ENCODE measurements at places on chromosomes 6 and 20. TPM values are rescaled to one million over a fixed set of nuclear protein-coding genes. Genes with fewer than 3 reads are reported as not detected.

- peak overlapping the region; percentile 13 for H3K4me3 ChIP-seq
- peak; percentile 94 for DNase-seq
- peaks cover 18% of the 10 kb centered on the region for H3K4me1 ChIP-seq
- H3K36me3 ChIP-seq: no peaks in the 10 kb centered on the region
- peak overlapping the region; percentile 95 for H3K27ac ChIP-seq
- no peaks in the 10 kb centered on the region for H3K27me3 ChIP-seq
Observed at GRCh38 chr20:53865901-53866793, 204.2 kb downstream of the BCAS1 start.

DNA sequence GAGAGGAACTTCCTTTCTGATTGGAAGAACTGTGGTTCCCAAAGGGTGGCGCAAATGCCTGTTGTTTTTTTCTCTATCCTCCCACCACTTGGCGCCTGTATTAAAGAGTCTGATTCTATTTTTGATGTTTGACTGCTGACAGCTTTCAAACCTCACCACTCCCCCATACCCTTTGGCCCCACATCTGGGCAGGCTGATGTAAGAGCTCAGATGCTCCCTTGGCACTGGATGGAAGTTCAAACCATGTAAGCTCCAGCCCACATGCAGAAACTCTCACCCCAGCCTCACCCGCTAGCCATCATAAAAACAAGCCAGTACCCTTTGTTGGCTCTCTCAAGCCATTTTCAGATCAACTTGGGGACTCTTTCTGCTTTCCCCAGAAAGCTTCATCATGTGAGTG, 20.0 kb upstream of the TMEM14A start:
- H3K4me1 ChIP-seq: no peaks in the 10 kb centered on the region
- H3K4me3 ChIP-seq: no peak overlapping the region
- no peak for DNase-seq
- no peak overlapping the region for H3K27ac ChIP-seq
- H3K36me3 ChIP-seq: no peaks in the 10 kb centered on the region

GRCh38 chr6:90941885-90942284, 355.0 kb upstream of the MAP3K7 start:
- no peaks in the 10 kb centered on the region for H3K36me3 ChIP-seq
- DNase-seq: peak; percentile 8
- no peak overlapping the region for H3K27ac ChIP-seq
- H3K4me1 ChIP-seq: no peaks in the 10 kb centered on the region
- no peak overlapping the region for H3K4me3 ChIP-seq

The PGBD1 gene
- 6.2 TPM for polyA plus RNA-seq

The METTL24 gene
- 1.0 TPM for polyA plus RNA-seq
